ENCODE measurements at places on chromosomes 4 and X.

DNA sequence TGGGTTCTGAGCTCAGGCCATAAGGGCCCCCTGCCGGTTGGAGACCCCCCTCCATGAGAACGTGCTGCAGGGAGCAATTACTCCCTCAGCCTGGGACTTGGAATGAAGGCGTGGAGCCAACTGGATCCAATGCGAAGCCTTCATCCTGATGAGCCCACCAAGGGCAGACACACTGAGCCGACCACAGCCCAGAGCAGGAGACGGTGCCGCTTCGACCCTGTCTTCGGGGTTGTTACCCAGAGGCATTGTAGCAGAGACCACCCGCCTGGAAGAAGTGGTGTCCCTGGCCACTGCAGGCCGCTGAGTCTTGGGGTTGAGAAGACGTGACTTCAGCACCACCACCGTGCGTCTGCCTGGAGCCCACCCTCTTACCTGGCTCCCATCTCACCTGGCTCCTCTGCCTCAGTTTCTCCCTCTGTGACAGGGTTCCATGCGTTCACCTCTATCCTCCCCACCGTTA lies 7.0 kb upstream of the NKX1-1 start:
- no peak for DNase-seq

- DNase-seq = no peak
These were observed 106.3 kb upstream of the TMLHE start for GRCh38 chrX:155718972-155719586.

DNA sequence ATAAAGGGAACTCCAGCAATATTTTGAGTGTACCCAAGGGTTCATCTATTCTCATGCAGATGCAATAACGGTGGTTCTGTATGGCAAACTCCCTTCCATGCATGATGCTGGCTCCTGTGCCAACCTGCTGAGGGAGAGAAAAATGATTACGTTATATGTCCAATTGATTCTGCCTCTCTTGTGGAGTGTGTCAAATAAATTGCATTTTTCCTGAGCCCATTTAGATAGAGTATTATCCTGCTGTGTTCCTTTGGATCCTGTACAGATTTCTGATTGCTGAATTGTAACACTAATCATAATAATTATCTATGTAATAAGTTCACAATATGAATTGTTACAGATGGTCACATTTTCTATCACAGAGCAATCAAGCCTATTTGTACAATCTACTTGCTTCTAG lies 821.7 kb downstream of the C4orf33 start:
- DNase-seq = no peak

DNA sequence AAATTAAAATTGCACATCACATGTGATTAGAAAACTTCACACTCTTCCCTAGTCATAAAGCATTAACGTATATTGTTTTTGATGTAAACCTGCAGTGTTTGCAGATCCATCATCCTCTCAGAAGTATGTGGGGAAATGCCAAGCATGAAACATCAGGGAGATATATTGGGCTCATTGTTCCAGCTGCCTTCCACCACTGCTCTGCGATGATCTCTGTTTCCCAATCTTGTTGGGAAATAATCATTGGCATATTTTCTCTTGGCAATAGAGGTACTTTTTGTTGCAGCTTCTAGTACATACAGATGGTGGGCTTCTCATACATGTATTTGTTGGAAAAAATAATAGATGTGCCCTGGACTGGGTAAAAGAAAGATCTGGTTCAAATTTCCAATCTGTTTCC lies 466.3 kb upstream of the HS3ST1 start:
- DNase-seq = no peak

DNA sequence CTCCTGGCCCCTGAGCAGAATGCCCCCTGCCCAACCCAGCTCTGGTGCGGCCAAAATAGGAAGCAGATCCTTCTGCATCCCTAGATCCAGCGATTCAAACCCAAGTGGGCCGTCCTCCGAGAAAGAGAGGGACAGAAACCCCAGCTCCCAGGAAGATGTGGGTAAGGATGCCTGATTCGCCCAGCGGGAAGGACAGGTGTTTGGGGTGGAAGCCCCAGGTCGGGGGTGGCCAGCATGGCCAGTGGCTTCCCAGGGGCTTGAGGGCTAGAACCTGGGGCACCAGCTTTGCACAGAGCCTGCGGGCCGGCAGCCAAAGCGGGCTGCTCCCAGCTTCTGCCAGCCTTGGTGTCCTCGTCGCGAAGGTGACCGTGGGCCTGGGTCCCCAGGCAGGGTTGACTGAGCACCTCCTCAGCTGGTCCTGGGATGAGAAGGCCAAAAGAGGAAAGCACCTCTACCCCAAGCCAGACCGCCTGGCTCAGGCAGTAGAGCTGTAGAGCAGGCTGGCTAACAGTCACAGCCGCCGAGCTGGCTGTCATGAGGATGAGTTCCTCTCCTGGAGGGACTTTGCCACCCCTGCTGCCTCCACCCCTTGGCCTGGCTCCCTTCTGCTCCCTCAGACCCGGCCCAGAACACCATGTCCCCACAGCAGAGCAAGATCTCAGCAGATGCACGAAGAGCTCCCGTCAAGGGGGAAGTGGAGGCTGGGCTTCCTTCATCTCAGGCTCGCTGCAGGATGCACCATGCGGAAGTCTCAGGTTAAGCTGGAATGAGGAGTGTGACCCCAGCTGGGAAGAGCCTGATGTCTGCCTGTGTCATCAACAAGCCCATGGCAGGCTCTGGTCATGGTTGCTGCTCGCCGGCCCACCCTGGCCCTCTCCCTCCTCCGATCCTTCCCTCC lies 59.9 kb downstream of the CPZ start:
- no peak for DNase-seq

GRCh38 chr4:80071604-80072227 lies 1.3 kb downstream of the ANTXR2 start:
- DNase-seq = no peak

- DNase-seq = no peak
These were observed 7.7 kb downstream of the EDNRA start for GRCh38 chr4:147488556-147488955.

- DNase-seq = no peak
These were observed 261.9 kb downstream of the FRMPD4 start for GRCh38 chrX:12400218-12400617.

DNA sequence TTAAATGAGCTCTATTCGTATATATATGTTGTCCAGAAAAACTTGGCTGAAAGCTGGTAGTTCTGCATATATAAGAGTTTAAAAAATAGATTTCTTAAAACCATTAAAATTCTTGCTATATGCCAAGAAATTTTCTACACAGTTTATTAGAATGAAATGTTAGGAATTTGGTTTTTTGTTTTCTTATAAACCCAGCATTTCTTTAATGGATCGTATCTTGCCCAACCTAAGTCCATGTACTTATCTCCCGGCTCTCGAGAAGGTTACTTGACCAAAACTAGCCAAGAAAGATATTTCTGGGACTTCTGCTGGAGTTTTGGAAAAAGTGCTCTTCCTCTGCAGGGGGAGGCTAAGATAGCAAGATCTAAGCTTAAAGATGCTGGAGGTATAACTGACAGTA lies 4.7 kb upstream of the ASB5 start:
- no peak for DNase-seq
